ENCODE measurements at places on chromosomes 2 and 18. TPM values are rescaled to one million over a fixed set of nuclear protein-coding genes. Genes with fewer than 3 reads are reported as not detected.
A peak's percentile ranks its signal among the peaks of the same experiment; 100 is the strongest.

Gene NLRC4
- total RNA-seq, result 0.11 TPM

DNA sequence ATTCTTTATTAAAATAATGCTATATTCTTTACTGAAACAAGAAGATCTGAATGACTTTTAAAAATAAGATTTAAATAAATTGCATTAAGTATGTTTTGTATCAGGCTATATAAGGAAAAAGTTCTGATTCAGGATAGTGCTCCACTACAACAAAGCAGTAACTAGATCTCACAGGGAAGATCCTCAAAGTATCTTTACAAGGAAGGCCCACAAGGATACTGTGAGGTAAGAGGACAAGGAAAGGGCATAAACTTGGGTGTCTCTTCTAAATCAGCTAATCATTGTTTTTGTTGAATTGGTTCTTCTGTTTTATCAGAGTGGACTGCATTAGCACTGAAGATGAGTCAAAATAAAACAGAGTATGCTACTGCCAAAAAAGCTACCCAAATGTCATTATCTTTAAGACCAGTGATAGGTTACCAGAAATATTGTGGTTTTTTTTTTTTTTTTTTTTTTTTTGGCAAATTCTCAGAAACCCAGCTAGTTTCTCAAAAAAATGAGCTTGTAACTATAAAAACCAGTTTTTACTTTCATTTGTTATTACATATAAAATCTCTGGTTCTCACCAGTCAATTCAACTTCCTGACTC, 160.9 kb downstream of the BAZ2B start:
- no peak overlapping the region for H3K4me3 ChIP-seq
- no peak for DNase-seq
- H3K4me1 ChIP-seq, result peaks cover 26% of the 10 kb centered on the region
- no peaks in the 10 kb centered on the region for H3K27me3 ChIP-seq
- no peak overlapping the region for H3K27ac ChIP-seq

DNA sequence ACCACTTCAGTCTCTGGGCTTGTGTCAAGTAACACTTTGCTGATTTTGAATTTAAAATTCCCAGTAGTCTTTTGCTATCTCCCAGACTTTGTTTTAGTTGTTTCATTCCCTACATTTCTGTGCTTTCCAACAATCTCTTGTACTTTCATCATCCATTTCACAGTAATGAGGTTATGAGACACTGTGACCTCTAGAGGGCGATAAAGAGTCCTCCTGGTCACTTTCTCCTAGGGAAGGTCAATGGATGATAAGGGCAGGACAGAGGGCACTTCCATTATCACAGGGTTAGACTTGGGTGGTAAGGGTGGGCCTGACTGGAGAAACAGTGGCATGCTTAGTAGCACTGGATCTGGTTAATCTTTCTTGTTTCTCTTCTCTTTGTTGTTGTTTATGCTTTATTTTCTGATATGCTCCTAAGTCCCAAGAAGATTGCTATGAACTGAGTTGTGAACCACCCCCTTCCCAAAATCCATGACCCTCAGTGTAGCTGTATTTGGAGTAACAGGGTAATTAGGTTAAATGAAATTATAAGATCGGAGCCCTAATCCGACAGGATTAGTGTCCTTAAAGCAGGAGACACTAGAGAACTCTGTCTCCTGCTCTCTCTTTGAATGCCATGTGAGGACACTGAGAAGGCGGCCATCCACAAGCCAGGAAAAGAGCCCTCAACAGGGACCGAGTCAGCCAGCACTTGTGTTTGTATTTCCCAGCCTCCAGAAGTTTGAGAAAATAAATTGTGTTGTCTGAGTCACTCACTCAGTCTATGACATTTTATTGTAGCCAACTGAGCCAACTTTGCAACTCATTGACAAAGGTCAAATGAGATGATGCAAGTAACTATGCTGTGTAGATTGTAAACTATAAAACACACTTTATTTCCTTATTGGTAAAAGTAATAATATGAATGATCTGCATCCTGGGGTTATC, 779.2 kb downstream of the CNTNAP5 start:
- no peaks in the 10 kb centered on the region for H3K36me3 ChIP-seq
- no peak overlapping the region for H3K27ac ChIP-seq
- H3K4me1 ChIP-seq, result no peaks in the 10 kb centered on the region
- H3K4me3 ChIP-seq, result no peak overlapping the region
- DNase-seq, result no peak
- no peaks in the 10 kb centered on the region for H3K27me3 ChIP-seq

DNA sequence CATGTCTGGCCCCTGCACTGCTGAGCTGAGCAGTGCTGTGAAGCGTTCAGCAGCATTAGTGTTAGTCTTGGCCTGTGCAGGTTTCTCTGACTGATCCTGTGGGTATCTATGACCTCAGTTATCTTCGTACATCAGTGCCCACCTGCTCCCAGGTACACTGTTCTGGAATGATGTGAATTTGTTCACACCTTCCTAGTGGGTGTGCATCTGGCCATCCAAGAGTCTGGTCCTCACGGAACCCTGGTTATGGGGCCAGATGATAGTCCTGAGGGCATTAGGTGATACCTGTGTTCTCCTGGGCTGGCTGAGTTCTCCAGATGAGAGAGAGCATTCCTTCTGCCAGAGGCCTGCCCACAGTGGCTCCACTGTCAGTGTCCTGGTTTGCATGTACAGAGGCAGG, 57.2 kb downstream of the INPP4A start:
- no peaks in the 10 kb centered on the region for H3K27me3 ChIP-seq
- no peak overlapping the region for H3K27ac ChIP-seq
- DNase-seq, result no peak
- H3K4me3 ChIP-seq, result no peak overlapping the region

Gene ACTG2
- not detected for total RNA-seq

DNA sequence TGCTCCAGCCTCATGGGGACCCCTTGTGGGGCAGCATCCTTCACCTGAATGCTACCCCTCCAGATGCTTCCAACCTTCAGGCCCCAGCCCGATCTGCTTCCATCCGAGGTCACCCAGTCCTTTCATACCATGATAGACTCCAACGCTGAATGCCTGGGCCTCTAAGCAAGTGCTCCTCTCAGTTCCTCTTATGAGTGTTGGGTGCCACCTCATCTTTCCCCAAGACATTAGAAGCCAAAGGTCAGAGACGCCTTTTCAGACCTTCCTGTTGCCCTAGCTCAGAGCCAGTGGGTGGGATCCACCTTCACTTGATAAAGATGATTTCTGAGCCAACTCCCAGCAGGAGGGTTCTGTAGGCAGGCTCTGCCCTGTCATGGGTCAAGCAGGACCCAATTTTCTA, 174.5 kb upstream of the MGAT5 start:
- no peaks in the 10 kb centered on the region for H3K27me3 ChIP-seq
- no peaks in the 10 kb centered on the region for H3K4me1 ChIP-seq
- no peaks in the 10 kb centered on the region for H3K36me3 ChIP-seq
- DNase-seq, result no peak
- H3K27ac ChIP-seq, result no peak overlapping the region
- no peak overlapping the region for H3K4me3 ChIP-seq

Gene CTAGE1
- total RNA-seq, result not detected

DNA sequence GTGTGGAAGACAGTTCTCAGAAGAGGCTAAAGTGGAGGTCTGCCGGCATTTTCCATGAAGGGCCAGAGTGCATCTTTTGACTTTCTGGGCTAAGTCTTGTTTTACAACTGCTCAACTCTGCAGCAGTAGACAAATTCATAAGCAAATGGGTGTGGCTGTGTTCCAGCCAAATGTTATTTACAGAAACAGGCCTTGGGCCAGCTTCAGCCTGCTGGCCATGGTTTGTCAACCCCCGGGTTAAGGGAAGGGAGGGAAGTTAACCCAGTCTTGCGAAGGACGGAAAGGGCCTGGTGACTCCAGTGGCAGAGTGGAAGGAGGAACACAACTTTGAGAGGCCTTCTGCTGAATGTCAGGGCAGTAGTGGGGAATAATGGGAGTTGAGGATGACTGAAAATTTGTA, 34.3 kb upstream of the NCKAP5 start:
- no peaks in the 10 kb centered on the region for H3K27me3 ChIP-seq
- no peak overlapping the region for H3K4me3 ChIP-seq
- no peak for DNase-seq
- H3K4me1 ChIP-seq, result no peaks in the 10 kb centered on the region

Gene BMPR2
- 20.8 TPM for total RNA-seq

DNA sequence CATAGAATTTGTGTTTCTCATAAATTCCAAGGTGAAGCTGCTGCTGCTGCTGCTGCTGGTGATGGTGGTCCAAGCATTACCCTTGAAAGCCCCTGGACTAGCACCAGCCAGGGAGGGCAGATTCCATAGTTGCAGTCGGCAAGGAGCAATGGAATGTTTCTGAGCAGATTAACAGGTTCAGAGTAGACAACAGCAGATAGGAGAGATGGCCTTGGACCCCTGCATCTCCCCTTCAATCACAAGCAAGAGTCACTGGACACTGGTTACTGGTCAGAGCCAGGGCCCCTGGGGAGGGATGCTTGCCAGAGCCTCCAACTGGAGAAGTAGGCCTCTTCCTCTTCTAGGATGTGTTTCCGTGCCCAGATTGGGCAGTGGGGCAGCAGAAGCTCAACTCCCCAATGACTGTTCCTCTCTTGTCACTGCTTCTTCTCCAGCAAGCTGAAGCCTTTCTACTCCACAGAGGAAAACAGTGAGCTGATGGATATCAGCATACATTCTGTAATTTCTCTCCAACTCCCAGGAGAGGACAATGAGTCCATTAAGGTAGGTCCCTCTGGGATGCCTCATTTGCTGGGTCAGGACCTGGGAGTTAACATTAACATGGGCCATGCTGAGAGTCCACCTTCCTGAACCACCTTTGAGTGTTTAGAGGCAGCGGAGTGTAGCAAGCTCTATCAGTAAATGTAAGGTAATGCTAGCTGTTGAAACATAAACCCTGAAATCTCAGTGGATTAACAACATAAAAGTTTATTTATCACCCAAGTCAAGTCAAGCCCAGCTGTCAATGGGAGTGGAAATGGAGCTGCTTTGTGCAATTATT, 35.3 kb downstream of the MROH2A start:
- no peak overlapping the region for H3K4me3 ChIP-seq
- no peaks in the 10 kb centered on the region for H3K4me1 ChIP-seq
- H3K27ac ChIP-seq, result no peak overlapping the region
- H3K27me3 ChIP-seq, result no peaks in the 10 kb centered on the region
- H3K36me3 ChIP-seq, result no peaks in the 10 kb centered on the region
- no peak for DNase-seq

GRCh38 chr2:11856095-11856494, 109.7 kb downstream of the LPIN1 start:
- no peak overlapping the region for H3K4me3 ChIP-seq
- H3K27me3 ChIP-seq, result no peaks in the 10 kb centered on the region
- no peaks in the 10 kb centered on the region for H3K4me1 ChIP-seq
- no peak overlapping the region for H3K27ac ChIP-seq
- no peak for DNase-seq

GRCh38 chr2:9885036-9885684, 41.9 kb downstream of the TAF1B start:
- DNase-seq, result no peak
- no peaks in the 10 kb centered on the region for H3K4me1 ChIP-seq
- H3K27me3 ChIP-seq, result no peaks in the 10 kb centered on the region
- H3K27ac ChIP-seq, result no peak overlapping the region

- no peak overlapping the region for H3K4me3 ChIP-seq
- H3K4me1 ChIP-seq, result no peaks in the 10 kb centered on the region
- DNase-seq, result no peak
- no peaks in the 10 kb centered on the region for H3K36me3 ChIP-seq
Observed at GRCh38 chr2:9674891-9675414, 44.2 kb upstream of the YWHAQ start.

Gene CHRNA1
- total RNA-seq, result not detected

Gene GATA6
- not detected for total RNA-seq

DNA sequence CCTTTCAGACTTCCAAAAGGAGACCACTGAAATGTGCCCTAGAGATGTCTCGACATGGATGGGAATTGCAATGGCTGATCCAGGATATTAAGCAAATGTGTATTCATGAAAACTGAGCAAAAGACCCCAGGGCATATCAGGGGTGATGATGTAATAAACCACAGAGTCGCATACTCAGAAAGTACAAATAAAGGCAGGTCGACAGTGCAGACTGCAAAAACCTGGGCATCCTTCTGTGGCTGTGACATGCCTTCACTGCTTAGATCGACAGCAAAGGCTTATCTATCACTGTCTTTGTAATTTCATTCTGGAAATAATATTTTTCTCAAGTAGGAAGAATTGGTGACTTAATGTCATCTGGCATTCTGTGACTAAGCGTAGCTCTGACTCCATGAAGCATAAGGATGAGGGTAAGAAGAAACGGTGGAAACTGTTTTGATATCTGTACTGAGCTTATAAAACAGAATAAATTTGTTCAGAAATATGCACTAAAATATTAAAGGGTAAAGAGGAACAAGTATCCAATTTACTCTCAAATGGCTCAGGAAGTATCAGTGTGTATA, 115.6 kb upstream of the NRP2 start:
- no peak for DNase-seq
- H3K36me3 ChIP-seq, result no peaks in the 10 kb centered on the region
- H3K4me1 ChIP-seq, result no peaks in the 10 kb centered on the region
- H3K27me3 ChIP-seq, result no peaks in the 10 kb centered on the region
- H3K27ac ChIP-seq, result no peak overlapping the region

DNA sequence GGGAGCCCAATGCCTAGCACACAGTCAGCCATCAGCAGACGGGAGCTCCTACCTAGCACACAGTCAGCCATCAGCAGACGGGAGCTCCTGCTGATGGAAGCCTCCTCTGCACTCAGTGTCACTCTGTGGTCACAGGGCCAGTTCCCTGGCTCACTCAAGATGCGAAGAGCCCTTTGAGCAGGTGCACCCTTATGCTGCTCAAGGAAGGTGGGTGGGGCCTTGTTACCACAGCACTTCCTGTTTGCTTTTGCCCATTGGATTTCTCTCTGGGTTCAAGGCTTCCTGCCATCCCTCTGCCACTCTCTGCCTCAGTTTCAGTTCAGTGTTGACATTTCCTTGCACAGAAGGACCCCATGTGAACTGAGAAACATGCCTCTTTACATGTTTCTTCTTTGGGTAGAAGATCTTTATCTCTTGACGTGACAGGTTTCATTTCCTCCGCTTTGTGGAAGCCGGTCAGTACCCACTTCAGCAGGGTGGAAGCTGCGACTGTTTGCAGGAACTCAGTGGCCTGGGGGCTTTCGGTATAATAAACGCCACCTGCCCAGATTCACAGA, 11.6 kb downstream of the TRIB2 start:
- peaks cover 72% of the 10 kb centered on the region for H3K36me3 ChIP-seq
- H3K27me3 ChIP-seq, result no peaks in the 10 kb centered on the region
- DNase-seq, result peak; percentile 86
- peaks cover 100% of the 10 kb centered on the region for H3K4me1 ChIP-seq

All from CD4-positive, alpha-beta memory T cell (primary cell).